ENCODE measurements at places on chromosomes 2 and 18. TPM values are rescaled to one million over a fixed set of nuclear protein-coding genes. Genes with fewer than 3 reads are reported as not detected.

ATOH8 gene
- total RNA-seq: 16.5 TPM

IL1F10 gene
- not detected for total RNA-seq

CRYBA2 gene
- not detected for total RNA-seq

SPP2 gene
- not detected for total RNA-seq

TOGARAM2 gene
- total RNA-seq: 0.09 TPM

TXNDC2 gene
- total RNA-seq: 0.12 TPM

SP140 gene
- total RNA-seq: 0.16 TPM

SLC11A1 gene
- total RNA-seq: 0.08 TPM

VSNL1 gene
- not detected for total RNA-seq

DPP4 gene
- 1.1 TPM for total RNA-seq

COL6A3 gene
- 0.21 TPM for total RNA-seq

L3MBTL4 gene
- not detected for total RNA-seq

FSHR gene
- not detected for total RNA-seq

PCARE gene
- not detected for total RNA-seq

MROH2A gene
- 0.12 TPM for total RNA-seq

KLHL29 gene
- 4.5 TPM for total RNA-seq

CXCR1 gene
- total RNA-seq: not detected

FKBP7 gene
- total RNA-seq: 9.9 TPM

Measured in A549 treated with Hydrocortisone at 1 μM for 4 hours (cell line).